Retinal pigment epithelial cell (primary cell): ENCODE measurements at places on chromosomes 7 and 10.

DNA sequence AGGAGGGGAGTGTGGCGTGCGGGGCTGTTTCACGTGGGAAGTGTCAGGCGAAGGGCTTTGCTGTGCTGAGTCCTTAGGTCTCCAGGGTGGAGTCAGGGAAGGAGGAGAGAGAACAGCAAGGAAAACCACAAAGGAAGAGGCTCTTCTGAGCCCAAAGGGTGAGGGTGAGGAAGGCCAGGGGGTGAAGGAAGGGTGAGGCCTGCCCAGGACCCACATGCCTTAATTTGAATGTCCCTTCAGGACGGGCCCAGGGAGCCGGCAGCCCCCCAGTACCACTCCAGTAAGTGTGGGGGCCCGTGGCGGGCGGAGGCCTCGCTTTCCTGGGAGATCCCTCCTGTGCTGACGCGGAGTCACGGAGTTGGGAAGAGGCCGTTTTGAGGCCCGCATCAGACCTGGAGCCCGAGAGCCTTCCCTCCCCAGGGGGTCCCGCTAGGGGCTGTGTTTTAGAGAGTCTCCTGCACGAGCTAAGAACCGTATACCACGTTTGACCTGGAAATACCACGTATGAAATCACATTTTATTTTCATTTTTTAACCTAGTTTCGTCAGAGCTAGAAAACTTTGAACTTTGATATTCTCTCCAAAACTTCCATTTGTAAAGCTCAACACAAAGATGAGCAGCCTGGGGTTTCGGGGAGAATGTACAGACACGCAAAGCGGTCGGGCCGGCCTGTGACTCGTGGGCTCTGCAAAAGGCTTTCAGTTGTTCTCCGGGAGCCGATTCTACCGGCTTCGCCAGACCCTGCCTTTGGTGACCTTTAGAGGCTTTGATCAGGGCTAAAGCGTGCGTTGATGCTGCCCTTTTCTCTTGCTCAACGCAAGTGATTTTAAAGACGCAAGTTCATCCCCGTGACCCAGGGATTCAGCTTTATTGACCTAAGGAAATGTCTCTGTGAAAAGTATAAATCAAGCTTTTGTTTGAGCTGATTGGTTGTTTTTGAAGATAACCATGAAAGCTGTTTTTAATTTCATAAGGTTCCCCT, 23.6 kb upstream of the TTYH3 start:
- DNase-seq = no peak

GRCh38 chr7:30412782-30413504, 65.6 kb downstream of the NOD1 start:
- peak; percentile 76 for DNase-seq

DNA sequence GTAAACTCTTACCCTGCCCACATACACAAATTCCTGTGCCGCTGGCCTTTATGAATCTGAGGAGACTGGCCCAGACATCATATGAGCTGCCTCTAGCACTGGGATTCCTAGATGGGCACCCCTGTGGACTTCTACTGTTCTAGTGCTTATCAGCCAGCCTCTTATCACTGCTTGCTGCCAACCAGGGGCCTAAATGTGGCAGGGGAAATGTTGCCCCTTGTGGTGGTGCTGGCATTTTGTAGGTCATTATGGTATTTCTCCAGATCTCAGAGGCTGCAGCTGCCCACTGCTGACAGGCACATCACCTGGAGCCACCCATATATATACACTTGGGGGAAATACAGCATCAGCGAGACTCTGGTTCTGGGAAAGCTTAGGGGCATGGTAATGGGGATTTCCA, 5.4 kb downstream of the SFR1 start:
- DNase-seq = no peak

- no peak for DNase-seq
Observed at GRCh38 chr7:89887489-89887888, 266.8 kb upstream of the STEAP1 start.

- DNase-seq = no peak
Observed at GRCh38 chr7:51249187-51249945, 67.2 kb downstream of the COBL start.

- DNase-seq = no peak
Observed at GRCh38 chr7:140691376-140692045, 5.0 kb upstream of the NDUFB2 start.

DNA sequence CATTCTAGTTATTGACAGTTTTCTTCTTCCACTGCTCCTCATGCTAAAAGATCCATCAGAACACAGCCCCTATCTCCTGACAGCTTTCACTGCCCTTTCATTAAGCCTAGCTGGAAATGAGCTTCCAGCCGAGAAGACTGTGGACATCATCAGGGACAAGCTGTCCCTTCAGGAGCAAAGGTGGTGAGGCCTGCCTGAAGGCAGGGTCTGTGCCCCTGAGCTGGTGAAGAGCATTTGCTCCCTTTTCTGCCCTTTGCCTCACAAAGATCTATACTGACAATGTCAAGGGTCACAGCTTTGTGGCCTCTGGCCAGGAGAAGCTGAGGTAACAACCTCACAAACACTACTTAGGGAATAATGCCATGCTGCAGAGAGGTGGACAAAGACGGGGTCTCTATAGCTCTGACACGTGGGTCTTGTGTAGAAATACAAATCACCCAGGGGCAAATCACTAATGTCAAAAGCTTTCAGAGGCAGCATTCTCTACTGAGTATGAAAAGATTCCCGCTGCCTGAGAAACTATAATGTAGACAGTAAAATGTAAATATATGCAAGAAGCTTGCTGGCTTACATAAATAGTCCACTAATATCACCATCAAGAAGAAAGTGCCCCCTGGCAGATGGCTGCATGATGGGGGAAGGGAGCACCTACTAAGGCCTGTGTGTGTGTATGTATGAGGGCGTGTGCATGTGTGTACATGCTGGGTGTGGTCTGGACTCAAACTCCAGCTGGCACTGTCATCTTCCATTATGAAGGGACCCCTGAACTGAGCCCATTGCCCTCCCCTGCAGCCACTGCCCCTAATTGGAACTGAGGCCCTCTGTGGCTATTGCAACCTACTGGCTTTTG, 55.8 kb downstream of the HBP1 start:
- DNase-seq = no peak

- no peak for DNase-seq
Observed at GRCh38 chr10:47299611-47300428, at the start of gene GDF10. TSS of gene GDF10 (plus strand) at chr10:47300197. CDS start at chr10:47300652, 455 bp downstream.

- no peak for DNase-seq
Observed at GRCh38 chr7:137893143-137893742, 46.5 kb upstream of the DGKI start.

DNA sequence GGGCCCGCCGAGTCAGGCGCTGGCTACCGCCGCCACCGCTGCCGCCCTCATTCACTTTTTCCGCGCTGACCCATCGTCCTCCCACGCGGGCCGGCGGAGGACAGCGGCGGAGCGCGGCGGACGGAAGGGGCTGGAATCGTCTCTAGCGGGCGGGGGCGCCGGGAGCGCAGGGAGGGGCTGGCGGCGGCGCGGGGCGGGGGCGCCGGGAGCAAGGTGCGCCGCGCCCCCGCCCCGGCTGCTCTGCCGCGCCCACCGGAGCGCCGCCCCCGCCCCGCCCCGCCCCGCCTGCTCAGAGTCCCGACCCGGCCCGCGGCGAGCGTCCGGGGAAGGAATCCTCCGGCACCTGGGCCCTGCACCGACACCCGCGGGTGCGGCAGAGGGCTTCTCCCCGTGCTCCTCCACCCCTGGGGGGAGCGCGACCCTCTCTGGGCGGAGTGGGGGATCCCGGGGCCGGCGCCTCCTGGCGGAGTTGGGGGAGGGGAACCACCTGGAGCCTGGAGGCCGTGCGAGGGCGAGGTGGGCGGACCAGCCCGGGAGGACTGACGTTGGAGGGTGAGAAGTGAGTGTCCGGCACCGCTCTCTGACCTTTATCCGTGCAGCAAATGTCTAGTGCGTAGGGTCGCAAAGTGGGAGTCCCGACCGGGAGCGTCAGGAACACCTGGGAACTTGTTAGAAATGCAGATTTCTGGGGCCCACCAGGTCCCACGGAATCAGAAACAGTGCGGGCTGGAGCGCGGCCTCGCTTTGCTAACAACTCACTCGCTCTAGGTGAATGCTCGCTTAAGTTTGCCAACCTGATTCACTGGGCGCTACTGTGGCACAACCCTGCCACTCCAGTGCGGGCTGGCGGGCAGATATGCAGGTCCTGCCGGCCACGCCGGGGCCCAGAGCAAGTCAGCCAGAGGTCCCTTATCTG, at the start of gene COBL:
Gene COBL (minus strand): TSS at position 144 of the 916 bp plus-strand sequence. CDS start 176 bp downstream, outside the sequence.
- DNase-seq = no peak

DNA sequence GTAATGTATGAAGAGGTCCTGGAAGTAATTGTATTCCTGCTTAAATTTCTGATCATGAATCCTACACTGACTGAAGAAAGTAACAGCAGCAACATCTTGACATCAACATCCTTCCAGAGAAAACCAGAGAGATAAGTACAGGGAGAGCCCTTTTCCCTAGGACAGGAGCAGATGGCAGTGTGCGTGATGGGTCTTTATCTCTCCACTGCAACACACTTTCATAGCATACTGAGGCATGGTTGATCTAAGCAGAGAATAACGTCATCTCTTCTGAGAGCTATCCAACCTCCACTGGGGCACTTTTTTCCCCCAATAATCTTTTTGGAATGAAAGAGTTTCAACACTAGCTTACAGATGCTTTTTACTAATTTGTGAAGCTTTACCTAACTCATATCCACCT, 342 bp downstream of the OR2A25 start:
- no peak for DNase-seq

- no peak for DNase-seq
Observed at GRCh38 chr10:89183571-89183970, 23.5 kb downstream of the CH25H start.

GRCh38 chr7:29139191-29139590, 7.1 kb downstream of the CPVL start:
- peak; percentile 51 for DNase-seq

- DNase-seq = no peak
Observed at GRCh38 chr7:25789701-25790640, 362.0 kb upstream of the NFE2L3 start.

DNA sequence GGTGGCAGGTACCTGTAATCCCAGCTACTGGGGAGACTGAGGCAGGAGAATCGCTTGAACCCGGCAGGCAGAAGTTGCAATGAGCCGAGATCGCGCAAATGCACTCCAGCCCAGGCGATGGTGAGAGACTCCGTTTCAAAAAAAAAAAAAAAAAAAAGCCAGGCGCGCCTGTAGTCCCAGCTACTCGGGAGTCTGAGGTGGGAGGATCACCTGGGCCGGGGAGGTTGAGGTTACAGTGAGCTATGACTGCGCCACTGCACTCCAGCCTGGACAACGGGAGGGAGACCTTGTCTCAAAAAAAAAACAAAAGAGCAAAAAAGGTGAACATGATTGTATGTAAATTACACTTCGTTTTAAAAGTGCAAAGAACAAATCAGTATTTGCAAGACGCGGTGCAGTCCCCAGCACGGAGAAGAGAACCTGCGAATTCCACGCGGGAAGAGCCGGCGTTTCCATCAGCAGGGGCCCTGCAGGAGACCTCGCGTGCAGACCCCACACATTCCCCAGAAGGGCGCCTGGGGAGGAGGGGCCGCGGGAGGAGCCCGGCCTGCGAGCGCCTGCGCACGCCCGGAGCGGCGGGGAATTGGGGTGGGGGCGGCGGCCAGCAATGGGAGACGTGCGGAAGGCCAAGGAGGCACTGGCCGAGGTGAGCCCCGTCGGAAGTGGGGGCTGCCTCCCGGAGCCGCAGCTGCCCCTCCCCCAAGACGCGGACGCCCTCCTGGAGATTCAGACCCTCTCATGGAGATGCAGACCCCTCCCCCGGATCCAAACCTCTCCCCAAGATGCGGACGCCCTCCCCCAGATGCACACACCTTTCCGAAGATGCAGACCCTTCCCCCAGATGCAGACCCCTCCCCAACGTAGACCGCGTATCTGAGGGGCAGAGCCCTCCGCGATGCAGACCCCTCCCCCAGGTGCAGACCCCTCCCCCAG, 16.7 kb upstream of the SUN1 start:
- DNase-seq = no peak

DNA sequence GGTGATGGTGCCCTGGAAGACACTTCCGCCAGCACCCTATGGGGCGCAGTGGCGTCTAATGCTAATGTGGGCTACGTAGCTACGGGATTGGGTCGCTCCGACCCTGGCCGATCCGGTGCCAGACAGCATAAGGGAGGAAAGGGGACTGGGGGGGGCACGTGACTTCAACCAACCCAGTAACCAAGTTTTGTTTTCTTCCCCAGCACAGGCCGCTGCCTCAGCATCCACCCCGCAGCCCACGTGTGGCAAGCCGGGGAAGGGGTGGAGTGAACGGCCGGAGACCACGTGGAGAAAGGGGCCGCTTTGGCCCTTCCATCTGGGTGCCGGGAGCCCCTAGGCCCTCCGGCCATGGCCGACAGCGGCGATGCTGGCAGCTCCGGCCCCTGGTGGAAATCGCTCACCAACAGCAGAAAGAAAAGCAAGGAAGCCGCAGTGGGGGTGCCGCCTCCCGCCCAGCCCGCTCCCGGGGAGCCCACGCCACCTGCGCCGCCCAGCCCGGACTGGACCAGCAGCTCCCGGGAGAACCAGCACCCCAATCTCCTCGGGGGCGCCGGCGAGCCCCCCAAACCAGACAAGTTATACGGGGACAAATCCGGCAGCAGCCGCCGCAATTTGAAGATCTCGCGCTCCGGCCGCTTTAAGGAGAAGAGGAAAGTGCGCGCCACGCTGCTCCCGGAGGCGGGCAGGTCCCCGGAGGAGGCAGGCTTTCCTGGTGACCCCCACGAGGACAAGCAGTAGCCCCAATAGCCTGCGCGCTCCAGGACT, 2.5 kb downstream of the PRR15 start:
- DNase-seq = no peak

DNA sequence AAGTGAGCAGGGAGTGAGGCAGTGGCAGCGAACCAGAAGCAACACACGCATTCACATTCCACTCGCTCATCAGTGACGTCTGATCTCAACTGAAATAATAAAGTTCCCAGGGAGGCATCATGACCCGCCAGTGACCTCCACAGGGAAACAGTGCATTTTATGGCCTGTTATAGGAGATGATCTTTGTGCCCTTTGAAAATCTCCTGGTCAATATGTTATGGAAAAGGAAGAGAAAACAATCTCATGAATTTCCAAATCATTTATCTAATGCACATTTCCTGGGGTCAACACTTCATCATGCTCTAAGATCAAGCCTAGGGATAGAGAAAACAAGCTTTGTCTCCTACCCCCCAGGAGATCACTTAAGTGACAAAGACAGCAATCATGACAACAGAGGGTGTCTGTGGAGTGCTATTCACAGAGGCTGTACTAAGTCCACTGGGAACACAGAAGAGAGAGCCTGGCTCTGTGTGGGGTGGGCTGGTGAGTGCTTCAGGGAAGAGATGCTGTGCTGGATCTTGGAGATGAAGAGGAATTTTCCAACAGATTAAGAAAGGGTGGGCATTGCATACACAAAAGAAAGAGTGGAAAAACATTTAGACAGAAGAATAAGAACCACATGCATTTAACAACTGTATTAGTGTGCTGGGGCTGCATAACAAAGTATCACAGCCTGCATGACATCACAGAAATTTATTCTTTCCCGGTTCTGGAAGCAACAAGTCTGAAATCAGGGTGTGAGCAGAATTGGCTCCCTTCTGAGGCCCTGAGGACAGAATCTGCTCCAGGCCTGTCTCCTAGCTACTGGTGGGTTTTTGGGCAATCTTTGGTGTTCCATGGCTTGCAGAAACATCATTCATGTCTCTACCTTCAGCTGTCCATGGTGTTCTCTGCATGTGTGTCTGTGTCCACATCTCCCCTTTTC, 613.9 kb upstream of the IGFBP3 start:
- peak; percentile 84 for DNase-seq
